Progenitor cell of endocrine pancreas (in vitro differentiated cells): ENCODE measurements at places on chromosomes 5 and 9.

GRCh38 chr9:72294936-72295335, 70.1 kb downstream of the ZFAND5 start:
- DNase-seq = no peak

DNA sequence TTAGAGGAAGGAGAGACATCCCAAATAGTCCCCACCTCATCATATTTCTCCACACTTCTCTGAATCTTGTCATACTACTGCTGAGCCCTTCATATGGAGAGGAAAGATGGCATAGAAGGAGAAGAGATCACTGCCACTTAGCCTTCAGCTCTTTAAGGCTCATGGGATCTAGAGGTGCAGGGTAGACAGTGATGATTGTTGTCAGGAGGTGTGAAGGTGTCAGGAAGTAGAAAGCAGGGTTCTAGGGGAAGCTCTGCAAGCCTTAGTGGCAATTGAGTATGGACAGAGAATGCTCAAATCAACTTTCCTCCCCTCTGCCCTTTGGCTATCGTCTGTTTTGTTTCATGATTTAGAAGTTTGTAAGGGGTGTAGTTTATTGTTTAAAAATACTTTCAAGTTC, 505.7 kb downstream of the ZNF608 start:
- DNase-seq = no peak

DNA sequence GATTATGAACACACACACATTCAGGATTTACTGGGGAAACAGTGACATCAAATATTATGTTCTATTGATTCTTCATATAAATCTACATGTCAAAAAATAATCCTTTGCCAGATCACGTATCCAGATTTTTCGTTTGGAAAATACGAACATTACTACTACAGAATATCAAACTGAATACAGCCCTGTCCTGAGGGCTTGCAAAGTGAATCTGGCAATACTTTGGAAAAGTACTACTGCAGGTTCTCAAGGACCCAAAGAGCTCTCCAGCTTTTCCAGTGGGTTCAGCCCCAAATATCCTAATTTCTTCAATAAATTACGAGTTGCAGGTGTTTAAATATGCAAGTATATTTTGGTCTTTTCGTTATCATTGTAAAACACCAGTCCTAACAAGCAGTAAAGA, 411 bp upstream of the NDUFS4 start:
- DNase-seq = no peak

DNA sequence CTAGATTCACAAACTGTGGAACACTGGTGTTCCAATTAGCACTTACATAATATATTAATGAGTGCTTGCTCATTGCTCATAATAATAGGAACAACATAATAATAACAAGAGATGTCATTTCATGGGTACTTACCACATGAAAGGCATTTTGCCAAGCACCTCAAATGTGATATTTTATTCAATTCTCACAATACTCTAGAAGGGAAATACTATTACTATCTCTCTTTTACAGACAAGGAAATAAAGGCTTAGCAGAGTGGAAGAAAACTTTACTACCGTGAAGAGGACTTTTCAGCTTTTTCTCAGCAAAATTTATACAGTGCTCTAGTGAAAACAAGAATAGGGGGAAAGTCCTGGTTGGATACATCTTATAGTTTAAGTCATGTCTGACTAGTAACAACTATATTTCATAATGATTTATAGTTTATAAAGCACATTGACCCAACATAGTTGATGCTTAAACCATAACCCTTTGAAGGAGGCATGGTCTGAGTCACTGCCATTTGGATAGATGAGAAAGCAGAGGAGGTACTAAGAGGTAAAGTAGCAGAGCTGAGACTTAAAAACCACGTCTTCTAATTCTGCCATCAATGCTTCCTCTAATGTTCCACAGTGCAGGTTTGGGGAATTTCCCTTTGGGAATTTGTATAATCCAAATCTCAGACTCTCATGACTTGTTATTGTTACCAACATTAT, 124.7 kb downstream of the CEP120 start:
- no peak for DNase-seq

DNA sequence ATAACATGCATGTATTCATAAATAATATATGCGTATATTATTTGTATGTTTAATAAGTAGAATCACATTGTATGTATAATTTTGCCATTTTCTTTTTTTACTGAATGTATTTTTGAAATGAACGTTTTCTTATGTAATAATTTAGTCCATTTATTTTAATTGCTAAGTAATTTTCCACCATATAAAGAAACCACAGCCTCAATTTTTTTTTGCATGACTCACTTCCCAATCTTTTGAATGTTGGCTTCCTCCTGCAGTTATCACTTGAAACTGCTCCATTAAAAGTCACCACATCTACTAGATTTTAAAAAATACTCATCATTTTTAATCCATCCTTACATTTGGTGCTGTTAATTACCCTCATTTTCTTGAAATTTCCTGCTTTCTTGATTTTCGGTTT, 363.3 kb upstream of the MEF2C start:
- DNase-seq = no peak

- no peak for DNase-seq
Measured at GRCh38 chr5:138793575-138793974, 40.4 kb downstream of the CTNNA1 start.

DNA sequence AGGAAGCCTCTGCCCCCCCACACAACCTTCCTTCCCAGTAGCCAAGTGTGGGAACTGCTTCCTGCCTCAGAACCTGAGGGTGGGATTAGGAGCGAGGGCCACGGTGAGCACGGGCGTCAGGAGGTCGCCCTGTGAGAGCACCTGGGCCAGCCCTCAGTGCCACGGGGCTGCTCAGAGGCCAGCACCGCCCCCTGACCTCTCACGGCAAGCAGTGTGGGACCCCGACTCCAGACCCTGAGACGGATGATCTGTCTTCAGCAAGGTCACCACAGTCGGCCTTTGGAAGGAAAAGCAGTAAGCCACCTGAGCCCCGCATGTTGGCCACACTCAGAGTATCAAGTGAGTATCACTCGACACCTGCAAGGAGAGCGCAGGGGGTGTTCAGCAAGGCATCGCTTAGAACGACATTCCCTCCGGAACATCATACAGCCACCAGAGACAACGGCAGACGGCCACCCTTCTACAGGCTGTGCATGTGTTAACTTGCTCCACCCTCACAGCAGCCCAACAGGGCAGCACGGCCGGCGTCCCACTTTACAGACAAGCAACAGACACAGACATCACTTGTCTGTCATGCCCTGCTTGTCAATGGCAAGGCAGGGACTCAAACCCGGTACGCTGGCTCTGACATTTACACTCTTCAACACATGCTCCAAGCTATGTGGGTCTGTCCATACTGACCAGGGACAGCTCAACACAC, 50.2 kb downstream of the IPPK start:
- DNase-seq = no peak

DNA sequence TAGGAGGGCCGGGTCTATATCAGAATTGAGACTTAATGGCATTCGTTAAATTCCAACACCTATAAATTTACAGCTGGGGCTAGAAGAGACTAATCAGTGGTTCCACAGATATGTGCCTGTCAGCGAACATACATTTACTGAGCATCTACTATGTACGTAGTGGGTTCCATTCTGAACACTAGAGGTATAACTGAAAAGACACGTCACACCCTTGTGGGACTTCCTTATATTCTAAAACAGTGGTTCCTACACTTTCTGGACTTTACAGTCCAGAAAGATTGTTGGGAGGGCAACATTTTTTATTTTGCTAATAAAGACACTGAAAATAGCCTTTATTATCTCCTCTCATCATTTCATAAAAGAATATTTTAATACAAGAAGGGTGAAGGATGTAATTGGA, 140.5 kb downstream of the SCAMP1 start:
- no peak for DNase-seq

GRCh38 chr9:2215921-2216441, 200.8 kb downstream of the SMARCA2 start:
- DNase-seq = no peak

DNA sequence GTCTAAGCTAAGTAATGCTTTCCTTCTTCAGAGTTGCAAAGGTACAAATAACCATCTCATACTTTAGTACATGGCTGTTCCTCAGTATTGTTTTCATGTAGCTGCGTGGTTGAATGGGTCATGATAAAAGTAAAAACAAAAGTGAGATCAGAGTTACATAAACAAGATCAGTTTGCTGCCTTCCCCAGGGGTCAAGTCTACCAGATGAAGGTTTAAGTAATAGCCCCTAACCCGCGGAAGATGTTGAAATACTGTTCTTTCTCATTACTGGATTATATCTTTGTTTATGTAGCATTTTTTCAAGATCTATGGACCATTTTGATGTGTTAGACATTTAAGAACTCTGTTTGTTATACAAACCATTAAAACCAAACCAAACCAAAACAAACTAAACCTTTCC, 34.1 kb upstream of the ARRDC3 start:
- no peak for DNase-seq

DNA sequence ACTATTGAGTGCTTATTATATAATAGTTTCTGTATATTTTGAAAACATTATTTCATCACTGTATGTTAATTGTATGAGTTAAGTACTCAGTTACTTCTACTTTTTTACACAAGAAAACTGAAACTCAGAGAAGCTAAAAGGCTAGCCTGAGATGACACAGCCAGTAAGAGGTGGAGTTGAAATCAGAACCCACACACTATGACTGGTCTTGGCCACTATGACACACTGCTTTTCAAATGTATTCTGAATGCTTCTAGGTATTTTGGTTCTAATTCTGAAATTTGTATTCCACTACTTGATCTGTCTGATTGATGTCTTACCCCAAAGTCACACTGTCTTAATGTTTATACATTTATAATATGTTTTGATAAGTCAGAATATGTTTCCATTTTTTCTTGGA, 181.8 kb downstream of the ZDHHC21 start:
- DNase-seq = no peak
